Cardiac muscle cell (in vitro differentiated cells and primary cell): ENCODE measurements at places on chromosomes 11 and 22.

GRCh38 chr22:38021206-38021605, 36.0 kb upstream of the PICK1 start:
- DNase-seq = no peak
- no peaks in the 10 kb centered on the region for H3K27me3 ChIP-seq
- no peak overlapping the region for H3K4me3 ChIP-seq
- H3K4me1 ChIP-seq = no peaks in the 10 kb centered on the region
- H3K36me3 ChIP-seq = no peaks in the 10 kb centered on the region

DNA sequence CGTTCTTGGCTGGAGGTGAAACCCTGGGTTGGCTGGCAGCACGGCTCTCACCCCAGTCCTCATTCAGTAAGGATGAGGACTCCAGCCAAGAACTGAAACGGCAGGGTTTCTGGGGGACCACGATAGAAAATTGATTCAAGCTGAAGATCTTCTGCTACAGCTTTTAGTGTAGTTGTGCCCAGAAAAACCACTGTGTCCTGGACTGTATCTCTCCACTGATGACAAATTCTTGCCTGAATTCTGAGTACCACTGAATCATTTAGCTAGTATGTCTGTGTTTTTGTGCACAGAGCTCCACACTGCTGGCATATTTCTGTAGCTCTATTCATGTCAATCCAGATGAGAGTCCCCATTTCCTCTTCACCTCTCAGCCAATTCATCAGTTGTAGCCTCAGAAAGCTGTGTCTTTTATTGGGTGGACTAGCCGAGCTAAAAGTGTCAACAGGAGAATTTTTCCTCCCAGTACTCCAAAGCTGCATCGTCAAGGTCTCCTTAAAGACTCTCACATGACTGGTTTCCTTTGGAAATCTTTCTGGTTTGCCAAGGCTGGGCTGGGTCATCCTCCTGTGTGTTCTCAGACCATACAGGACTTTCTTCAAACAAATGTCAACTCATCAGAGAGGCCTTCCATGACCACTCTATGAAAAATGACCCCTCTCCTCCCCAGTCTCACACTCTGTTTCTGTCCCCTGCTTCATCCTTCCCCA, 144.6 kb downstream of the LDLRAD3 start:
- H3K4me3 ChIP-seq = no peak overlapping the region
- H3K27ac ChIP-seq = no peak overlapping the region
- H3K36me3 ChIP-seq = no peaks in the 10 kb centered on the region
- DNase-seq = no peak
- no peaks in the 10 kb centered on the region for H3K27me3 ChIP-seq

DNA sequence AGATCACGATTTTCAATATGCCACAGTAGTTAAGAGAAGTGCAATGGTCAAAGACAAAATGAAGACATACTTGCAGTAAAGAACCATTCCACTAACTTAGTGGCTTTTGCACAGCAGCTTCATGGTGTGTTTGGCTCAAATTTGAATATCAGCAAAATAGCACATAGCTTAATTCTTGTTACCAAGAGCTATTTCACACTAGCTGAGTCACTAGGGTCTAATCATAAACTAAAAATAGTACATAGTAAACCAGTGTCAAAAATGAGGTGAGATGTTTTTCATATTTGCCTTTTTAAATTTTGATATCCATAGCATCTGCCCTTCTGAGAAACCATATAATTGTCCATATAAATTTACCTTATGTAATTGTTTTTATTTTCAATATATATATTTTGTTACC, 325.0 kb upstream of the LUZP2 start:
- no peak overlapping the region for H3K4me3 ChIP-seq
- H3K36me3 ChIP-seq = no peaks in the 10 kb centered on the region
- H3K4me1 ChIP-seq = no peaks in the 10 kb centered on the region
- no peaks in the 10 kb centered on the region for H3K27me3 ChIP-seq
- H3K27ac ChIP-seq = no peak overlapping the region

DNA sequence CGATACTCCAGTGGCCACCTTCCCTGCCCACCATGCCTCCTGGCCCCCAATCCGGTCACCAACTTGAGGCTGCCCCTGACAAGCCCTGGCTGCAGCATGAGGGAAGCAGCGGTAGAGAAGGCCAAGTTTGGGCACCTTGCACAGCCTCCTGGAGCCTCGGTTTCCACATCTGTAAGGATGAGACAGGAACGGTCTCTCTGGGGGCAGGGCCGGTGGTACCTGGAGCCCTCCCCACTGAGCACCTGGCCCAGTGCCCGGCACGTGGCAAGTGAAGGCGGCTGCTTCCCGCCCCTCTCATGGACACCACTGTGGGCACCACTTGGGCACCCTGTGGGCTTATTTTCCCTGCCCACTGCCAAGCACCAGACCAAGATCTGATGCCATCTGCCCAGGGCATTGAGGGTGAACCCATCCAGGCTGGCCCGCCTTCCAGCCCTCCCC, 77.8 kb downstream of the CDKN1C start:
- no peak for DNase-seq
- no peaks in the 10 kb centered on the region for H3K36me3 ChIP-seq
- H3K27me3 ChIP-seq = no peaks in the 10 kb centered on the region
- H3K4me3 ChIP-seq = no peak overlapping the region
- peaks cover 28% of the 10 kb centered on the region for H3K4me1 ChIP-seq

- peaks cover 10% of the 10 kb centered on the region for H3K4me1 ChIP-seq
- H3K27ac ChIP-seq = no peak overlapping the region
- H3K4me3 ChIP-seq = no peak overlapping the region
- H3K27me3 ChIP-seq = no peaks in the 10 kb centered on the region
- H3K36me3 ChIP-seq = peaks cover 24% of the 10 kb centered on the region
Measured at GRCh38 chr11:100939571-100939970, 190.0 kb downstream of the PGR start.

- H3K27ac ChIP-seq = no peak overlapping the region
- no peak overlapping the region for H3K4me3 ChIP-seq
- H3K4me1 ChIP-seq = peaks cover 40% of the 10 kb centered on the region
- H3K36me3 ChIP-seq = no peaks in the 10 kb centered on the region
- no peaks in the 10 kb centered on the region for H3K27me3 ChIP-seq
Measured at GRCh38 chr11:118618991-118619375, 11.6 kb downstream of the PHLDB1 start.

DNA sequence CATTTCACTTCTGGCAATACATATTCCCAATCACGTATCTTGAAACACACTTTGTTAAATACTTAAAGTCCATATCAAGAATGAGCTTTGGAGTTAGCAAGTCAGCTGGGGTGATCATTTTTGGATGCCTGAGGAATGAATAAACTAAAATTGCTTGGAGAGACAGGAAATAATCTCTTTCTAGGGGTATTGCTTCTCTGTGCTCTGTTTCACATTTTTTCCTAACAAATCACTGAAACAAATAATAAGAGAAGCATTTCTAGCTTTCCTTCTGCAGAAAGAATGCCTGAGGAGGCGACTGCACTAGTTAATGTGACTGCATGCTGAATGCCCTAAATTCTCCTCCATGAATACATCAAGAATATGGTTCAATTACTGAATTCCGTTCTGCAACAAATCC, 541.4 kb upstream of the CCDC90B start:
- H3K27ac ChIP-seq = no peak overlapping the region
- DNase-seq = no peak
- no peaks in the 10 kb centered on the region for H3K27me3 ChIP-seq
- no peak overlapping the region for H3K4me3 ChIP-seq

- no peak overlapping the region for H3K27ac ChIP-seq
- H3K36me3 ChIP-seq = peaks cover 12% of the 10 kb centered on the region
- DNase-seq = no peak
- peaks cover 11% of the 10 kb centered on the region for H3K4me1 ChIP-seq
Measured at GRCh38 chr11:2942872-2943710, 13.9 kb upstream of the PHLDA2 start.

GRCh38 chr11:105738986-105739795, 129.3 kb downstream of the GRIA4 start:
- no peak overlapping the region for H3K4me3 ChIP-seq
- H3K27ac ChIP-seq = no peak overlapping the region
- no peak for DNase-seq
- H3K4me1 ChIP-seq = peaks cover 9% of the 10 kb centered on the region

- no peak for DNase-seq
- peaks cover 11% of the 10 kb centered on the region for H3K4me1 ChIP-seq
- no peak overlapping the region for H3K27ac ChIP-seq
- H3K36me3 ChIP-seq = no peaks in the 10 kb centered on the region
Measured at GRCh38 chr11:19243613-19244012, 2.9 kb upstream of the E2F8 start.

- no peak overlapping the region for H3K4me3 ChIP-seq
- DNase-seq = no peak
- no peak overlapping the region for H3K27ac ChIP-seq
Measured at GRCh38 chr22:46280999-46281623, 13.3 kb downstream of the TTC38 start.

DNA sequence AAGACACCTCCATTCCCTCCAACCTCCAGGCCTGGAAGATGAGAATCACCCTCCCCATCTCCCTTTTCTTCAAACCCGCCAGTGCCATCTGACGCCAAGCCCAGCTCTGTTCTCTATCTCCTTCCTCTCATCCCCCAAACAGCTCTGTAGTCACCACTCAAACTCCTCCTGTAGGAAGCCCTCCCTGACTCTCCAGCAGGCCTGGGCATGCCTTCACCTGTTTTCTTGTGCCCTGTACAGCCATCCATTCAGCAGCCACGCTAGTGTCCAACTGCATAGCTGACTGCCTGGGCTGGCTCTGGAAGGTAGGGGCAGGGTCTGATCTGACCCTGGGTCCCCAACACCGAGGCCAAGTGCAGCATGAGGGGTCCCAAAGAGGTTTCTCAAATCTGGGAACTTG, 25.0 kb downstream of the GDPD5 start:
- no peaks in the 10 kb centered on the region for H3K27me3 ChIP-seq
- no peak overlapping the region for H3K4me3 ChIP-seq
- no peaks in the 10 kb centered on the region for H3K36me3 ChIP-seq
- no peak for DNase-seq

- H3K4me1 ChIP-seq = no peaks in the 10 kb centered on the region
- H3K36me3 ChIP-seq = no peaks in the 10 kb centered on the region
- H3K4me3 ChIP-seq = no peak overlapping the region
- no peak overlapping the region for H3K27ac ChIP-seq
- no peak for DNase-seq
- no peaks in the 10 kb centered on the region for H3K27me3 ChIP-seq
Measured at GRCh38 chr11:1256257-1257045, 33.6 kb downstream of the MUC5B start.

DNA sequence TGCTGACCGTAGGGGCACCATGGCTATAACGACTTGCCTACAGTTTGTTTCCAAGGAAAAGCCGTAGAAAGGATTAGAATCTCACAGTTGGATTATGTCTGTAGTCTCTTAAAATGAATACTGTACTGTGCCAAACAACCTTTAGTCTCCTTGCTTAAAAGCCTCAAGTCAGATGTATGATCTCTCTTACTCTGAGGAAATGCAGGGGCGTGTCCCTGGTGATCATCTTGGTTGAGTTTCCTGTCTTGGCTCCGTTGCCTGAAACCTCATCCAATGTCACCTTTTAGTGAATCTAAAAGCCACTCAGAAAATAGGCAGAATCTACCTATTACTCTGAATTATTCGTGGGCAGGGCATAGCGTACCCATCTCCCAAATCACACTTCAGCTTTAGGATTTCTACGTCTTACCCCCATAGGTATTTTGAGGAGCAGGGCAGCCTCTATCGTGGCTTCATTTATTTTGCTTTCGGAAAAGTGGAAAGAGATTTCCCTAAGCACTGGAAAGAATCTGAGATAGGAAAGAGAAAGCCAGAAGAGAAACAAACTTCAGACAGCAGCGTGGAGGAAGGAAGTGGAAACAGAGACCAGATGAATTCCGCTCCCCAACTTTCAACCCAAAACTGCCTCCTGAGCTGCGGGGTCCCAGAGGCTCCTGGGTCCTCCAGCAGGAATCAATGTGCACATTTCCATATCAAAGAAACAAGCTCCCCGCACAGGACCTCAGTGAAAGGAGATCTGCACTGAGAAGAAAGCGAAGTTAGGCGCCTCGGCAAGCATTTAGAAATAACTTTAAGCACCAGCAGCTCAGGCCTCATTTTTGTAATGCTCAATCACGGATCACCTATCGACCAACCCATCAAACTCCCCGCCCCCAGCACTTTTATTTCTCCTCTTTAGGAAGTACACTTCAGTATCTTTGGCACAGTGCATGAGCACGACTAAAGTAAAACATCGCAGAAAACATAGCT, 245.8 kb downstream of the ETS1 start:
- no peak for DNase-seq
- H3K27me3 ChIP-seq = no peaks in the 10 kb centered on the region
- H3K27ac ChIP-seq = no peak overlapping the region
- H3K4me1 ChIP-seq = peaks cover 6% of the 10 kb centered on the region

- DNase-seq = peak; percentile 28
- H3K27me3 ChIP-seq = no peaks in the 10 kb centered on the region
- H3K4me1 ChIP-seq = no peaks in the 10 kb centered on the region
- H3K36me3 ChIP-seq = no peaks in the 10 kb centered on the region
- H3K27ac ChIP-seq = no peak overlapping the region
Measured at GRCh38 chr22:45445031-45445710, 31.7 kb downstream of the RIBC2 start.

DNA sequence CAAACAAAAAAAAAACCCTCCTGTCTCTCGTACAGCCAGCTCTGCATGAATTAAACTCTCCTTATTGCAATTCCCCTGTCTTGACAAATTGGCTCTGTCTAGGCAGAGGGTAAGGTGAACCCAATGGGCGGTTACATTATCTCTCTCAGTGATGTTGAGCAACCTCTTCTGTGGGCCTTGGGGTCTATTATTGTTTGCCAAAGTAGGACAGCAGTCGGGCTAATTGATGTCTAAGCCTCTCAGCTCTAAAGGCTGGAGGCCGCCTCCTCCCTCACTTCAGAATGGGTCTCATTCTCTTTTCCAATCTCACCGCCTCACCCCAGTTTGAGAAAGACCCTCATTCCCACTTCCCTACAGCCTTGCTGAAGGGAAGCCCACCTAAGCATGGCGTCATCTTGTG, 1.3 kb upstream of the SLC25A45 start:
- DNase-seq = no peak
- H3K4me3 ChIP-seq = no peak overlapping the region
- no peaks in the 10 kb centered on the region for H3K27me3 ChIP-seq

- no peaks in the 10 kb centered on the region for H3K4me1 ChIP-seq
- H3K27me3 ChIP-seq = no peaks in the 10 kb centered on the region
- H3K27ac ChIP-seq = no peak overlapping the region
- no peak for DNase-seq
Measured at GRCh38 chr11:16781936-16782919, 43.8 kb downstream of the C11orf58 start.

- no peak overlapping the region for H3K27ac ChIP-seq
- DNase-seq = no peak
- H3K27me3 ChIP-seq = no peaks in the 10 kb centered on the region
Measured at GRCh38 chr11:95584589-95584988, 205.0 kb downstream of the FAM76B start.

- no peak overlapping the region for H3K4me3 ChIP-seq
- H3K27ac ChIP-seq = no peak overlapping the region
- no peaks in the 10 kb centered on the region for H3K4me1 ChIP-seq
- H3K27me3 ChIP-seq = no peaks in the 10 kb centered on the region
- DNase-seq = no peak
- H3K36me3 ChIP-seq = no peaks in the 10 kb centered on the region
Measured at GRCh38 chr11:15724601-15725000, 609.9 kb downstream of the INSC start.

- DNase-seq = peak; percentile 64
- H3K4me1 ChIP-seq = peaks cover 16% of the 10 kb centered on the region
- H3K27me3 ChIP-seq = peaks cover 27% of the 10 kb centered on the region
- no peaks in the 10 kb centered on the region for H3K36me3 ChIP-seq
- H3K4me3 ChIP-seq = peak overlapping the region; percentile 42
Measured at GRCh38 chr22:50531962-50532674, 2.3 kb upstream of the TYMP start.
